ENCODE measurements at places on chromosomes 3 and 15.
A peak's percentile ranks its signal among the peaks of the same experiment; 100 is the strongest.

GRCh38 chr3:143321058-143321769 lies 201.6 kb downstream of the CHST2 start:
- DNase-seq, result no peak

DNA sequence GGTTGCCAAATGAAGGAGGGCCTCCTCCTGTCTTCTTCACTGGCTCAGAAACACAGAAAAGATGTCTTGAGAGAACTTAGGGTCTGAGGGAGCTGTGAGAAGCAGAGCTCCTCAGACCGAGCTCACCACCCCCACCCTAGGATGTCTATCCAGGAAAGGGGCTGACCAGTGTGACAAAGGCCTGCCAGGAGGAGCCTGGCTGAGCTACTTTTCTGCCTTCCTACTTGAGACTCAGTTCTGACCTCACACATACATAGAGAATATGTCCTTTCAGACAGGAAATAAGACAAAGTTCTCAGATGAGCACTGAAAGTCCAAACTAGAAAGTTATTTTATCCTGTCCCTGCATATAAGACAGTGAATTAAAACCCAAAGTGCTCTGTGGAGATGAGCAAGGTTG lies 54.5 kb downstream of the KIF9 start:
- no peak for DNase-seq

DNA sequence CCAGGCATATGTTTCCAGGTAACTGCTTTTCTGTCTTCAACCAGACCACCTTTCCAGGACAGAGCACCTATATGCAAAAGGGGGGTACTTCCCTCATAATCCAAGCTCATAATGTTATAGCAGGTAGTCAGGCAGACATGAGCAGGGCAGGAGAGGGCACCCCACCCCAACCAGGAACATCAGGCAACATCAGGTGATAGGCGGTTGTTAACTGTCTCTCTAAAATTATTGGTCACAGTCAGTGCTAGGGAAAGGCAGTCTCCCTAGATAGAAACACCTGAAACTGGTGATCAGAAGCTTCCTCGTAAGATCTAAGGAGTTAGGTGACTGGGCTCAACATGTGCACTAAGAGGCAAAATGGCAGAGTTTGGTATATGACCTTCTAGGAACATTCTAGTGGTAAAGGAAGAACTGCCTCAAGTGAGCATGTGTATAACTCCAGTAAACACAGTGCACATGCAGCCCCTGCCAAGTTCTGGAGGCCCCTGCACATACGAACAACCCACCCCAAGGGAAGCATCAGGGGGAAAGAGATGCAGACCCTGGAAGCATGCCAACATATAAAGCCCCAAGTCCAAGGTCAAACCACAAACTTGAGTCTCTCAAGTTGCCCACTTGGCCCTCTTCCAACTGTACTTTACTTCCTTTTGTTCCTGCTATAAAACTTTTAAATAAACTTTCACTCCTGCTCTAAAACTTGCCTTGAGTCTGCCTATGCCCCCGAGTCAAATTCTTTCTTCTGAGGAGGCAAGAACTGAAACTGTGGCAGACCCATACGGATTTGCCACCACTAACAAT lies 270.9 kb downstream of the ULK4 start:
- no peak for DNase-seq

- DNase-seq, result no peak
These were observed 32.5 kb downstream of the RFTN1 start for GRCh38 chr3:16480861-16481545.

DNA sequence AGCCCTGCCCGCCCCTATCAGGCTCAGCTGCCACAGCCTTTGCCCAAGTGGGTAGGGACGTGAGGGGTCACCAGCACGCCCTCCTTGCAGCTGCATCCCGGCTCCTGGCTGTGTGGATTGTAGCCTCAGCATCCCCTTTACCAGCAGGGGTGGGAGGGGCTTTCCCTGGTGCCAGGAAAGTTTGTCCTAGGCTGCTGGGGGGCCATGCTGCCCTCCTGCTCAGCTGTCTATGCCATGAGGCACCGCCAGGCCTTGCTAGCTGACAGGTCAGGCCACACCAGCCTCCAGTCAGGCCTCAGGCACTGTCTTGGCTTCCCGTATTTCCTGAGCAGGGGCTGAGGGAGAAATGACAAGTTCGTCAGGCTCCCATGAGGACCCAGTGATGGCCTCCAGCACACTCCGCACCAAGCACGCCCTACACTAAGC lies 32.3 kb downstream of the TKT start:
- no peak for DNase-seq

DNA sequence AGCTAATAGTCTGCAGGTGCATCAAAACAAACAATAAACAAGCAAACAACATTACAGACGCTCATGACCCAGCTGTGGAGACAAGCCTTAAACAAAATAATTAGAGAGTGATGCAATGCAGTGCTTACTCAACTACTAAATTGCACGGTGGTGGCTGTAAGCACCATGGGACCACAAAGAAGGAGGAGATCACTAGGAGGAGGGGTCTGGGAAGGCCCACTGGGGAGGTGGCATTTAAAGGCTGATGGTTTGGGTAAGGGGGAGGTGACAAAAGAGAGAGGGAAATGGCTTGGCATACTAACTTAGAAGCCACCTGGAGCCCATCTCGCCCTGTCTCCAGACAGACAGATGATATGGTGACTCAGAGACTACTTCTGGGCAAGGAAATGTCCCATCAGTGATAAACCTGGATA lies 516.7 kb downstream of the FOXP1 start:
- DNase-seq, result no peak

DNA sequence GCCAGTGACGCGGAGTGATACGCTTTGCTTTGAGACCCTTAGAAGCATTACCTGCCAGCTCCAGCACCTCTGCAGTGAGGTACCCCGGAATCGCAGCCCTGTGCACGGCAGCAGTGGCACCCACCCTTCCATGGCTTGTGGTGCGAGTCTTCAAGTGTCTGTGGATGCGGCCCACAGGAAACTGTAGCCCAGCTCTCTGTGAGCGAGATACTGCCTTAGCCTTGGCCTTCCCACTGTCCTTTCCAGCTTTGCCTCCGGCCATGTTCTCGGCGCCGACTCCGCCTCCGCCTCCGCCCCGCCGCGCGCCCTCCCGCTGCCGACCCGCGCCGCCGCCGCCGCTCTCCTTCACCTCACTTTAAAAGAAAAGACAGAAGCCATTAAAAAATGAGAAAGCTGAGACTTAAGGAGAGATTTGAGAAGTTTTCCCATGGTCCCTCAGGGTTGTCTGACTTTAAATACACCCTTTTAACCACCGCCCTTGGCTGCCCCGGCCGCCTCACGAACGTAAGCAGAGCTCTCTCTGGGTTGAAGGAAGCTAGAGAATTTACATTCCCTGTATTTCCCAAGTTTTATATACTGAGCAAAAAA lies 78.5 kb upstream of the FAM174B start:
- DNase-seq, result peak; percentile 47

DNA sequence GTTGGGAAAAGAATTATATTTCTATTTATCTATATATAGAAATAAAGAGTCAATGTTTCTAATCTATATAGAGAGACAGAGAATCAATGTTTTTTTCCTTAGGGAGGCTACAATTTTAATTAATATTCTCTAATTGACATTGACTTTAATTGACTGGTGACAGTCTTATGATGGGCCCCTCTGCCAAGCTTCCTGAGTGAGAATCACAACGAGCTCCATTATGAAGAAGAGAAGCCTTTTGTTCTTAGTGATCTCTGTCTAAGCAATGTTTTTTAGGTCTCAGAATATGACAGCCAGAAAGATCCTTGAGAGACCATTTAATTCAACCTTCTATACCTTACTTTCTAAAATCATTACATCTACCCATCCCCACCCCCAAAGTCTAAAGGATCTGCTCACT lies 70.9 kb downstream of the IGSF11 start:
- DNase-seq, result no peak

GRCh38 chr15:59299929-59300617 lies 72.6 kb downstream of the MYO1E start:
- DNase-seq, result peak; percentile 60

- no peak for DNase-seq
These were observed 27.1 kb downstream of the TRIM71 start for GRCh38 chr3:32844914-32845313.

DNA sequence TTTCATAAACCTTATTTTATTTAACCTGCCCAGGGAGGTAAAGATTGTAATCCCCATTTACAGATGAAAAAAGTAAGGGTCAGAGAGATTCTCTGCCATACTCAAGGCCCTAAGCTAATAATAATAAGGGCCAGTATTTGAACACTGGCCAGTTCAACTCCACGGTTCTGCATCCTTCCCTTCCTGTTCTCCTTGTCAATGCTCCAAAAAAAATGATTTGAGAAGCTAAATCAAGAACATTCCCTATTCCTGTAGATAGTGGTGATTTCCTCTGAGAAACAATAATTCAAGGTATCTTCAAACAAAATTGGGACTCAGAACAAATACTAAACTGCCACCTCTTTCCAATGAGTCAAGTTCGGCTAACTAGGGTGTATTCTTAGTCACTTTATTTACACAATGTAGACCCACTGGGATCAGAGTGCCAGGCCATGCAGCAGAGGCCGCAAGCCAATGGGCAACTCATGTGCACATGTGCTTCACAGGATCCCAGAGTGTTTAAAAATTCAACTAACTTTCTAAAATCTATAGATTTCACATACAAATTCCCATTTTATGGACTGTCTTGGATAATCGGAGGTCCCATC lies 459.6 kb upstream of the WNT5A start:
- DNase-seq, result no peak

DNA sequence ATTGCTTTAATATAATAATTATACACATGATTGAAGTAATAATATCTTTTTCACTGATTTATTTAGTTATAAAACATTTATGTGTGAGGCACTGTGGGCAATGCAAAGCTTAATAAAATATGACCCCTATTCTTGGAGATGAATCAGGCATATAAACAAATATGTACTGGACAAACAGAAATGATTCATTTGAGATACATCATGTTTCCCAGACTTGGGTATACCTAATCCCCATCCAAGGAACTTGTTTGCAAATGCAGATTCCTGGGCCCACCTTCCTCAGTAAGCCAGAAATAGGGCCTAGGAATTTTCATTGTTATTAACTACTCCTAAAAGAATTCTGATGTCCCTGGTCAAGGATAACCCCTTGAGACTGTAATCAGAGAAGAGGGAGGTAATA lies 184.2 kb downstream of the CHL1 start:
- no peak for DNase-seq

GRCh38 chr3:48356419-48356818 lies 15.6 kb upstream of the FBXW12 start:
- no peak for DNase-seq

GRCh38 chr3:58989955-58990354 lies 59.9 kb downstream of the CFAP20DC start:
- no peak for DNase-seq

DNA sequence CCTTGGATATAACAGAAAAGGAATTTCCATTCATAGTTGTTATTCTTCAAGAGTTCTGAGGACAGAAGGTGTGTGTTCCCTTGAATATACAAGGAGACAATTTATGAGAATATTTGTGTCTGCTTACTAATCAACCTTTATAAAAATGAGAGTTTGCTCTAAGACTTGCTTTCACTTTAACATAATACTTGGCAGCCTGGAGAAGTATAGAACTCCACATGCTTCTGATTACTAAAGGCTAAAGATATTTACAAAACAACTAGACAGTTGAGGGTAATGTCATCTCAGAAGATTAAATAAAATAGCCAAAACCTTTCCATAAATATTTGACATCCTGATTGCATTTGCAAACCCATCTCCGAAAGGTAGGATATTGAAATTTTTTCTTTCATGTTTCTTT lies 727.1 kb upstream of the NAALADL2 start:
- no peak for DNase-seq

- DNase-seq, result no peak
These were observed 283.1 kb downstream of the NFKBIZ start for GRCh38 chr3:102132370-102132769.

DNA sequence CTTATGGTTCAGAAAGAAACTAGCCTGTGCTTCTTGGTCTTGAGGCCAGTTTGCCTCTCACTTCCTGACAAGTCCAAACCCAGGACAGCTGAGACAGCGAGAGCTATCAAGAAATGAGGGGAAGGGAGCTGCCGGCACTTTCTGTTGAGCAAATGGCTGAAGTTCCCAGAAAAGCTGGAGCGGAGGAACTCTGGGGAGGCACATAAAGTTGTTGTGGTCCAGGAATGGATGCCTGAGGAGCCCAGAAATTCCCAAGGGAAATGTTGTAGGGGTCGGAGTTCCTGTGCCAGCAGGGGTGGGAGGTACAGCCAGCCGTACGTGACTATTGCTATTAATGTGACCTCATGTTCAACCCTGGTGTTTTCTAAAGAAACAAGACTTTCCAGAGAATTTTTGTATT lies 98.8 kb upstream of the TNFAIP8L3 start:
- no peak for DNase-seq

DNA sequence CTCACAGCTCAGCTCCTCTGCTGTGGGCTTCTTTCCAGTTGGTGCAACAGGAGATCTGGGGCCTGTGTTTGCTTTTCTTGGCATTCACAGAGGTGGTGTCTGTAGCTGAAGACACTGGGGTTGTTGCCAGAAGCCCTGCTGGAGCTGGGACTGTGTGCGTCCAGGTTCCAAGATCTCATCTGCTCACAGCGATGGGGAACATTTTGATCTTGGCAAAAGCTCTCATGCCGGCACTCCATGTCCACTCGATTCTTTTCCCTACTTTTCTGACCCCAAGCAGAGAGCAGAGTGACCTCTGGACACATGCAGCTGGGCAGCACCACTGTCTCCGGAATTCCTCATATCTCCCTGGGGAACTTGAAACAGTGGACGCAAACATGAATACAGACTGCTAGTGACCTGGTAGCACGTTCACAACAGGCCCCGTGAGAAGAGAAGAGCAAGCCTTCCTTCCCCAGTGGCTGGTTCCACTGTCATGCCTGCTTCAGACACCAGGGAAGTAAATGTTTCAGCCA lies 36.1 kb upstream of the MECOM start:
- no peak for DNase-seq

GRCh38 chr15:74172701-74173379 lies 670 bp upstream of the ISLR start:
- DNase-seq, result no peak

DNA sequence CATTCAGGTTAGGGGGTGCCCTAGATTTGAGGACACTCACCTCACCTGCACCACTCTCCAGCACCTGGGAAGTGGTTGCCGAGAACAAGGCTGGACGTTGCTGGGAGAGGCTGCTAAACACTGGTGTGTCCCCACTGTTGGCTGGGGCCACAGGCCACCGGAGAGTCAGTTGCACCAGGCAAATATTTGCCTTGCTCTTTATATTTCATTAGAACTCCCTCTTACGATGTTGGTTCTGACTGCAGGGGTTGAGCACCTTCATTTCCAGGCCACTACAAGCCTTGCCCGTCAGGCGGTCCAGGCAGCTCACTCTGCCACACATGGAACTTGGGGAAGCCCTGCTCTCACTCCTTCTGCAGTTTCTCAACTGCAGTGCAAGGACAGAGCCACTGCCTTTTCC lies 30.7 kb downstream of the HCN4 start:
- no peak for DNase-seq

Data from head of caudate nucleus (tissue), 42 donors.